Foreskin keratinocyte (primary cell): ENCODE measurements at places on chromosomes 5 and 9. TPM values are rescaled to one million over a fixed set of nuclear protein-coding genes. Genes with fewer than 3 reads are reported as not detected.

PCDHA3 gene
- not detected in 2 replicates for total RNA-seq

PIP5KL1 gene
- 4.7 and 6.3 TPM in 2 replicates for total RNA-seq

LECT2 gene
- not detected in 2 replicates for total RNA-seq

IFNK gene
- total RNA-seq: 55.8 and 72.0 TPM in 2 replicates

ZNF454 gene
- 0.82 and 1.4 TPM in 2 replicates for total RNA-seq

DBH gene
- total RNA-seq: not detected in 2 replicates

CDX1 gene
- total RNA-seq: not detected in 2 replicates

GRCh38 chr9:10806868-10807267 is 194.1 kb upstream of the PTPRD start:
- DNase-seq: no peak

GRCh38 chr9:119453490-119453911 is 84.3 kb upstream of the BRINP1 start:
- DNase-seq: peak; percentile 96

- no peak for DNase-seq
Observed at GRCh38 chr9:93368437-93368836, 83.0 kb upstream of the FAM120A start.

DNA sequence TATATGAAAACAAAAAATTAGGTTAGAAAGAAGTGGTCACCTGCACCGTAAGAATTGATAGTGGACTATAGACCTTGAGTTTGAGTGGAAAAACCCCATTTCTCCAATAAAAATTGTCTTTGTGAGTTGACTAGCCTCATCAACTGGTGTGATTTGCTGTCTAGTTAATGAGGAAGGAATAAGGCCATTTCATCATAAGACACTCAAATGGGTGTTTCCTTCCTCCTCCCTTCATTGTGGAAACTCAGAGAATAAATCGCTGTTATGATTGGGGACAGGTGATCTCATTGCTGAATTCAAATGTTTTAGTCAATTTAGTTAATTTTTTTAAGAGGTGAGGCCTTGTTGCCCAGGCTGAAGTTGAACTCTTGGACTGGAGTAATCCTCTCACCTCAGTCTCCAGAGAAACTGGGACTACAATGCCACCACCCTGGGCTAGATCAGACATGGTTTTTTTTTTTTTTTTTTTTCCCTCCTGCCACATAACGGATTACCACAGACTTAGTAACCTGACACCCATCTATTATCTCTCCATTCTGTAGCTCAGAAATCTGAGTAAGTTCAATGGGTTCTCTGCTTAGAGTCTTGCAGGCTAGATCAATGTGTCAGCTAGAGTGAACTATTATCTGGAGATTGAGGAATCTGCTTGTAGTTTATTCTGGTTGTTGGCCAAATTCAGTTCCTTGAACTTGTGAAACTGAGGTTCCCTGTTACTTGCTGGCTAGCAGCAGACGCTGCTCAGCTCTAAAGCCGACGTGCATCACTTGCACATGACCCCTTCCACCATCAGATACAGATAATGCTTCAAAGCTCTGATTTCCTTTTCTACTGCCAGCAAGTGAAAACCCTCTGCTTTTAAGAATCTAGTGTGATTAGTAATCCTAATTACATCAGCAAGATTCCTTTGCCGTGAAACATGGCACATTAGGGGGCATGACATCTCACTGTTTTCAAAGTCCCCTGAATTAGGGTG is 663.8 kb upstream of the CDH9 start:
- no peak for DNase-seq

- no peak for DNase-seq
Observed at GRCh38 chr9:77523891-77524290, 124.2 kb downstream of the GNA14 start.

GRCh38 chr9:137582286-137582860 is 3.6 kb upstream of the DPH7 start:
- no peak for DNase-seq

GRCh38 chr5:142737179-142737578 is 33.0 kb upstream of the ARHGAP26 start:
- no peak for DNase-seq

- DNase-seq: no peak
Observed at GRCh38 chr5:16933337-16933736, 2.8 kb downstream of the MYO10 start.

DNA sequence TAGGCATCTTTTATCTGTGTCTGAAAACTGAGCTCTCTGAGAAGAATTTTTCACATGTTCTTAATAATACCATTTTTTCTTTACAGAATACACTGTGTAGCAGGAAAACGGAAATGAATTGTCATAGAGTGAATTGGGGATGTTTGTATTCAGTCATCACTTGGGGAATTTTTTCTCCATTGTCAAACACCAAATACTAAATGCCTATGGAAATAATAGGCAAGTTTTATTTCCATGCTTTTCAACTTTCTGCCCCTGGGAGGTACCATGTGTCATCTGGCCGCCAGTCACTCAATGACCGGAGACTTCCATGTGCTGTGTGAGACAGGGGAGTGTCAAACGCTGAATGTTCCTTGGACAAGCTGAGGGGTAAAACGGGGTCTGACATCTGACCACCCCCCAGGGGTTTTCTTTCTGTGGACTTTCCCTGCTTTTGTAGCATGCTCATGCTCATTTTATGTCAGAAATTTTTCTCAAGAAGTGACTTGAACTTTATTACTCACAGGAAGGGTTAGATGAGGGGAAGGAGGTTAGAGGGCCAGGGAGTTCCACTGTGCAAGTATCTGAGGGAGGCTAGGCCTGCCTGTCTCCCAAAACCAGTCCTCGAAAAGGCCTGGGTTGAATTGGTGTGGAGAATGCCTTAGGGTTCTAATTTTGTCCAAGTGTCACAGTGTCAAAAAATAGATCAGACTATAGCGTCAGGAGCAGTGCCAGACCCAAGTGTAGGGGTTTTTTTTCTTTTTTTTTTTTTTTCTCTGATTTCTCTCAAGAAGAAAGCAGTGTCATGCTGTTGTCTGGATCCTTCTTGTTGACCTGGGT is 438.6 kb downstream of the AGTPBP1 start:
- no peak for DNase-seq

DNA sequence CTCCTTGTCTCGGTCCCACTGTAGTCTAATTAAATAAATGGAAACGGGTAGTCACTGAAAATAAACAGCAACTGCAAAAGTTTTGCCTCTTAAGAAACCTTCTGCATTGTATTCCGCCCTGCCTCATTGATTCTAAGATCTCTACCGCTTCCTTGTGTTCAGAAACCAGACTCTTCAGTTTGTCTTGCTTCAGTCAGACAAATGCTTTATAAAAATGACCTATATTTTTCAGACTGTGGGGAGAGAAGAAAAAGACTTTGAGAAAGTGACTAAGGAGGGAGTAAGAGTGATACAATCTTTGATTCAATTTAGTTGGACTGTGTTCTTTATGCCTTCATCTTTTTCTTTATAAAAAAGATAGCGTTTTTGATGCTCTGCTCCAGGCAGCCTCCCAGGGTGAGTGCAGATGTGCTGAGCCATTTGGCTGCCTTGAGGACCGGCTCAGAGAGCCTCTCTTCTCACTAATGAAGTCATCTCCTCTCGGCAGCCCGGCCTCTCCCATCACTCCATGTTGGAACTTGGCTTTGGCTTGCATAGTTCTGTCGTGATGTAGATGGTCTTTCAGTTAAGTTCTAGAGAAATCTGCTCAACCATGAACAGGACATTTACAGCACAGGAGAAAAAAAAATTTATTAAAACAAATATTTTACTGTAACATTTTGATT is 4.0 kb upstream of the VCAN start:
- DNase-seq: peak; percentile 2

DNA sequence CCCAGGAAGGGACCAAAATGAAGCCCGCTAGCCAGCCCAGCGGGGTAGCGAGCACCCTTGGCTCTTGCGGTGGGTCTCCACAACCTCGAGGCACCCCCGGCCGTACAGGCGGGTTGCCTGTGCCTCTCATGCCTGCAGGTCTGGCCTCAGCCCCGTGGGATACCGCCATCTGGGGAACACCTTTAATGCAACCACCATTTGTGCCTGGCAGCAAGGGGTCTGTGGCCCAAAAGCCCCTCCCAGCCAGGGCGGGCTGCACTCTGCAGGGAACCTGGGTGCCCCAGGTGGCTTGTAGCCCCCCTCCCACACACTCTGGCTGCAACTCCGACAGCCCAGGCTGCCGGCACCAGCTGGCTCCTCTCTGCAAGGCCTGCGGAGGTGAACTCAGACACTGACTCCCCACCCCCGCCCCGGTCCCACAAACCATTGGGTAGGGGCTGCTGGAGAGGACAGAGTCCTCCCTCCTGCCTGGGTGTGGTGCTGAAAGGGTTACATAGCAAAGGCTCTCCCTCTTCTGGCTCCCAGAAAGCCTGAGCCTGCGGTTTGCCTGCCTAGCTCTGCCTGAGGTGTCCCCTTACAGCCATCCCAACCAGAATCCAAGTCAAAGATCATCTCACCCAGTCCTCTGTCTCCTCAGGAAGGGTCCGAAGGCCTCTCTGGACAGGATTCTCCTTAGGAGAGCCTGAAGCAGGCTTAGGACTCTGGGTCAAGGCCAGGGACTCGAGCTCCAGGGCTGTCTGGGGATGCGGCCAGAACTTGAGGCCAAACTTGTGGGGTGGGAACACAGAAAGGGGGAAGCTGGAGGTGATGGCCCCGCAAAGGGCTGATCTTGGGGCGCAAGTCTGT is 109.4 kb downstream of the PSD2 start:
- no peak for DNase-seq

DNA sequence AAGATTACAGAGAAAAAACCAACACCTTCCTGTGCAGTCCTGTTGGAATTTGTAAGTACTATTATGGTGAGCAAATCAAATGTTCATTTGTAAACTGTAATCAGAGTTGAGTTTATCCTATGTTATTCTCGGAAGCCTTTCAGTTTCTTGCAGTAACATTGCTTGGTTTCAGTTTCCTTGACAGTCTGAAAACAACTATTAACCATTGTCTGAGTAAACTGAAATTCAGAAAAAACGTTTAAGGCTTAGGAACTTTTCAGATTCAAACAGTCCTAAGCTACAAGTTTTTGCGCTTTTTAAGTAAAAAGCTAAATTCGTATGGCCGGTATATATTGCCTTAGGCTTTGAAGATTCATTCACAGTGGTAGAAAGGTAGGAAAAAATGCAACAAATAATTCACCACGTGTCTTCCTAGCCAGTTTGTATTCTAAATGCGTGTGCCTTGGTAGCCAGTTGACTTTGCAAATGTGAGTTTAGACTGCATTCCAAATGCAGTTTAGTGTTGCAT is 2.5 kb downstream of the GPBP1 start:
- peak; percentile 38 for DNase-seq

GRCh38 chr5:179866241-179867078 is 7.8 kb upstream of the MRNIP start:
- DNase-seq: no peak
